Stimulated activated CD8-positive, alpha-beta memory T cell treated with anti-CD3 and anti-CD28 coated beads, Interleukin-15, amount 100 ng/mL, for 24 hours (primary cell): ENCODE measurements at places on chromosomes 6 and 20.

- DNase-seq: no peak
Observed at GRCh38 chr20:57315083-57315975, 14.3 kb upstream of the SPO11 start.

DNA sequence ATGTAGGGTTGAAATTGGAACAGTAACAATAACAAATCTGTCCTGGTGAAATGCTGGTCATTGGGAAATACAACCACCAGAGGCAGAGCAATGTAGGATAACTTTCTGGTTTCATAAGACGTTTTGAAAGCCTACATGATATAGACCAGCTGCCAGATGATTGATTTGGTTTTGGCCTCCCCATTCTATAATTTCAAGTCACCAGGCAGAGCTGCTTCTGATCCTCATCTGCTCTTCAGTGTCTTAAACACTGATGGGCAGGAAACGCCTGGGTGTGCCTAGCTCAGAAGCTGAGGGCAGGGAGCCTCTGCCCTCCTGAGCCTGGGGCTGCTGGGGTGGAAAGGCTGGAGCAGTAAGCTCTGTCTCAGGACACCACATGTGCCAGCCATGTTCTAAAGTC is 24.5 kb downstream of the DHX35 start:
- DNase-seq: no peak

DNA sequence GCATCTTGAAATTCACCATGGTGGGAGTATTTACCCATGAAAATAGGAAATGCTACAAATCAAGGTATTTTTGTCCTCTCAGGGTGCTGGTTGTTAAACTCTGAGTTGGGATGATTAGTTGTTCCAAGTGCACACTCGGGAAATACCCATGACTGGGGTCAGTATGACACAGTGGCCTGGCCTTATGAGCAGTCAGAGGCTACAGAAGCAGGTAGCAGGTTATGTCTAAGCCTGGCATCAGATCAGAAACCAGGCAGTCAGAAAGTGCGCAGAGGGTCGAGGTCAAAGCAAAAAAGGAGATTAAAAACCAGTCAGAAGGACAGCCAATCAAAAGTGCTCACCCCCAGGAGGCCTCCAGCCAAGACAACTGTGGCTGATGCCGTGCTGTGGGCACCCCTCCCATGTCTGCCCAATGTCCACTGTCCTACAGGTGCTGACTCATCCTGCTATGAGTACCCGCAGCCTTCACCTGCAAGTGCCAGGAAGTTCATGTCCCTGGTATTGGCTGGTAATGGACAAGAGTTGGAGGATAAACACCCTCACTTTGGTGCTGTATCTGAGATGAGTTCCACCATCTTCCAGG is 117.4 kb upstream of the SLC24A3 start:
- DNase-seq: no peak

DNA sequence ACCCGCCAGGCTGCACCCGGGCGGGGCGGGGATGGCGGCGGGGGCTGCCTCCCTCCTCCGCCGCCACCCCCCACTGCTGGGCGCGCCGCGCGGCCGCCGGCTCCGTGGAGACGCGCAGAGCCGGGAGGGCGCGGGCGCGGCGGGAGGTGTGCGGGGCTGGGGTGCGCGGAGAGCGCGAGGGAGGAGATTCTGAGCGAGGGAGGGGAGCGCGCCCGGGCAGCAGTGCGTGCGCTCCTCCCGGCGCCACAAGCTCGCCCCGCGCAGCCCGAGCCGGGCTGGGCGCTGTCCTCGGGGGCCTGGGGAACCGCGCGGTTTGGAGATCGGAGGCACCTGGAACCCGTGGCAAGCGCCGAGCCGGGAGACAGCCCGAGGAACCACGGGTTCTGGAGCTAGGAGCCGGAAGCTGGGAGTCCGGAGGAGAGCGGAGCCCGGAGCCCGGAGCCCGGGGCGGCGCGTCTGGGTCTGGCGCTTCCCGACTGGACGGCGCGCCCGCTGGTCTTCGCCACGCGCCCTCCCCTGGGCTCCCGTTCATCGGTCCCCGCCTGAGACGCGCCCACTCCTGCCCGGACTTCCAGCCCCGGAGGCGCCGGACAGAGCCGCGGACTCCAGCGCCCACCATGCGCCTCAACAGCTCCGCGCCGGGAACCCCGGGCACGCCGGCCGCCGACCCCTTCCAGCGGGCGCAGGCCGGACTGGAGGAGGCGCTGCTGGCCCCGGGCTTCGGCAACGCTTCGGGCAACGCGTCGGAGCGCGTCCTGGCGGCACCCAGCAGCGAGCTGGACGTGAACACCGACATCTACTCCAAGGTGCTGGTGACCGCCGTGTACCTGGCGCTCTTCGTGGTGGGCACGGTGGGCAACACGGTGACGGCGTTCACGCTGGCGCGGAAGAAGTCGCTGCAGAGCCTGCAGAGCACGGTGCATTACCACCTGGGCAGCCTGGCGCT is at the start of gene NTSR1:
Gene NTSR1 (plus strand): TSS at position 246 of the 946 bp plus-strand sequence. CDS start 372 bp downstream, at position 618.
- no peak for DNase-seq

DNA sequence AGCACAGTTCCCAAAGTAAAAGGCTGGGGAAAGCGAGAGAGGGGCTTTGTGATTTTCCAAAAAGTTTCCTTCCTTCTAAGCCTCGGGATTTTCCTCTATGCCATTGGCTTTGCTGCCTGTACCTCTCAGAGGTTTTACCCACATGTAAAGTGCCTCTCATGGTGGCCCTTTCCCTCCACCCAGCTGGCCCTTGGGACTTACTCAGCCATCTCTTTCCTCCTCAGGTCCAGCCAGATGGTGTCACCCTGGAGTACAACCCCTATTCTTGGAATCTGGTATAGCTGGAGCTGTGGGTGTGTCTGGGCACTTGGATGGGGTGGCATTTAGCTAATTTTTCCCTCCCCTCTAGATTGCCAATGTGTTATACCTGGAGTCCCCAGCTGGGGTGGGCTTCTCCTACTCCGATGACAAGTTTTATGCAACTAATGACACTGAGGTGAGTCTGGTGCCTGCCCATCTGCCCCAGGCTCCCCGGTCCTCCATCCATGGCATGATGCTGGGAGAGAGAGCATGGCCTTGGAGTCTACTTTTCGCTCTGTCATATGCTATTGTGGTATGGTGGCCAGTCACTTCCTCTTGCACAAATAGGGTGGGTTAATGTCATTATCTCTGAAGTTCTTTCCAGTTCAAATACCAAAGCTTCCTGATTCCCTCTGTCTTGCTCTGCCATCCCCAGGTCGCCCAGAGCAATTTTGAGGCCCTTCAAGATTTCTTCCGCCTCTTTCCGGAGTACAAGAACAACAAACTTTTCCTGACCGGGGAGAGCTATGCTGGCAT is 1.1 kb downstream of the CTSA start:
- DNase-seq: no peak
